ENCODE measurements at places on chromosomes 3 and 15. TPM values are rescaled to one million over a fixed set of nuclear protein-coding genes. Genes with fewer than 3 reads are reported as not detected.

DNA sequence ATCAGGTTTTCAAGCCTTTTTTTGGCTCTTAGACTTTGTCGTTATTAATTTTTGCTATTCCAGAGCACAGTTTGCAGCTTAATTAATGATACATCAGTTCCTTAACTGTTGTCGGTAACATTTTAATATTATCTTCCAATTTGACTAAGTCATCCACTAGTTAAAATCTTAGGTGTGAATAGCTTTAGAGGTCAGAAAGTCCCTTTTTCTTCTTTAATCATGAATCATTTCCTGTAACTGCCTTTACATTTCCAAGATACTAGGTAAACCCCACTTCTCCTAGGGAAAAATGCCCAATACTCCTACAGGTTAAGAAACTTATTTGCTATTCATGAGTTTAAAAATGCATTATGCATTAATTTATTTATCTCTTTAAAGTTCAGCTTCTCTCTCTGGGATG is 260.9 kb upstream of the CFAP20DC start:
- H3K27ac ChIP-seq: no peak overlapping the region
- no peaks in the 10 kb centered on the region for H3K4me1 ChIP-seq
- no peaks in the 10 kb centered on the region for H3K36me3 ChIP-seq
- H3K4me3 ChIP-seq: no peak overlapping the region
- no peaks in the 10 kb centered on the region for H3K27me3 ChIP-seq

GRCh38 chr3:25594007-25594502 is 70.7 kb downstream of the TOP2B start:
- no peak overlapping the region for H3K27ac ChIP-seq
- no peak for DNase-seq

DNA sequence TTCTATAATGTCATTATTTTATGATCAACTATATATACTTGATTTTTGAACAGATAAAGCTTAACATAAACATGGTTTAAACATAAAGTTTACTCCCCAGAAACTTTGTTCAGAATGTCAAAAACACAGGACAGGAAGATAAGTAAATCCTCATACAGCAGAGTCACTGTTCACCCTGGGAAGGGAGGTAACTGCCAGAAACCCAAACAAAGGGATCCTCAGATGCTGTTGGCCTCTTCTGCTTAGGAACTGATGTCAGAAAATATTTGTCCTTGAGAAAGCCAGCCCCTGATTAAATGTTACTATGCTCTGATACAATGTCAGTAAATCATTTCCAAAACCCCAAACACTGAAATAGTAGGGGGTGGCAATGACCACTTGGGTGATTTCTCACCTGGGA is 185.3 kb downstream of the TJP1 start:
- no peaks in the 10 kb centered on the region for H3K36me3 ChIP-seq
- H3K27me3 ChIP-seq: no peaks in the 10 kb centered on the region
- H3K4me1 ChIP-seq: no peaks in the 10 kb centered on the region

DNA sequence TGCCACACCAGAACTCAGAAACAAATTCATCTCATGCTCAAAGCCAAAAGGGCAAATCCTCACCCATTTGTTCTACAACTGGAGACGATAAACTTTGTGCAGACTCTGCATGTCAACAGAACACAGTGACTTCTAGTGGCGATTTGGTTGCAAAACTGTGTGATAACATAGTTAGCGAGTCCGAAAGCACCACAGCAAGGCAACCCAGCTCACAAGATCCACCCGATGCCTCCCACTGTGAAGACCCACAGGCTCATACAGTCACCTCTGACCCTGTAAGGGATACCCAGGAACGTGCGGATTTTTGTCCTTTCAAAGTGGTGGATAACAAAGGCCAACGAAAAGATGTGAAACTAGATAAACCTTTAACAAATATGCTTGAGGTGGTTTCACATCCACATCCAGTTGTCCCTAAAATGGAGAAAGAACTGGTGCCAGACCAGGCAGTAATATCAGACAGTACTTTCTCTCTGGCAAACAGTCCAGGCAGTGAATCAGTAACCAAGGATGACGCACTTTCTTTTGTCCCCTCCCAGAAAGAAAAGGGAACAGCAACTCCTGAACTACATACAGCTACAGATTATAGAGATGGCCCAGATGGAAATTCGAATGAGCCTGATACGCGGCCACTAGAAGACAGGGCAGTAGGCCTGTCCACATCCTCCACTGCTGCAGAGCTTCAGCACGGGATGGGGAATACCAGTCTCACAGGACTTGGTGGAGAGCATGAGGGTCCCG is 199.7 kb downstream of the AKAP13 start:
- peak; percentile 79 for DNase-seq
- no peaks in the 10 kb centered on the region for H3K36me3 ChIP-seq
- H3K27ac ChIP-seq: peak overlapping the region; percentile 91
- no peaks in the 10 kb centered on the region for H3K27me3 ChIP-seq
- peak overlapping the region; percentile 22 for H3K4me3 ChIP-seq
- peaks cover 13% of the 10 kb centered on the region for H3K4me1 ChIP-seq

GRCh38 chr15:87648278-87648677 is 608.3 kb downstream of the NTRK3 start:
- H3K27me3 ChIP-seq: no peaks in the 10 kb centered on the region
- no peaks in the 10 kb centered on the region for H3K36me3 ChIP-seq
- H3K27ac ChIP-seq: no peak overlapping the region
- DNase-seq: no peak

DNA sequence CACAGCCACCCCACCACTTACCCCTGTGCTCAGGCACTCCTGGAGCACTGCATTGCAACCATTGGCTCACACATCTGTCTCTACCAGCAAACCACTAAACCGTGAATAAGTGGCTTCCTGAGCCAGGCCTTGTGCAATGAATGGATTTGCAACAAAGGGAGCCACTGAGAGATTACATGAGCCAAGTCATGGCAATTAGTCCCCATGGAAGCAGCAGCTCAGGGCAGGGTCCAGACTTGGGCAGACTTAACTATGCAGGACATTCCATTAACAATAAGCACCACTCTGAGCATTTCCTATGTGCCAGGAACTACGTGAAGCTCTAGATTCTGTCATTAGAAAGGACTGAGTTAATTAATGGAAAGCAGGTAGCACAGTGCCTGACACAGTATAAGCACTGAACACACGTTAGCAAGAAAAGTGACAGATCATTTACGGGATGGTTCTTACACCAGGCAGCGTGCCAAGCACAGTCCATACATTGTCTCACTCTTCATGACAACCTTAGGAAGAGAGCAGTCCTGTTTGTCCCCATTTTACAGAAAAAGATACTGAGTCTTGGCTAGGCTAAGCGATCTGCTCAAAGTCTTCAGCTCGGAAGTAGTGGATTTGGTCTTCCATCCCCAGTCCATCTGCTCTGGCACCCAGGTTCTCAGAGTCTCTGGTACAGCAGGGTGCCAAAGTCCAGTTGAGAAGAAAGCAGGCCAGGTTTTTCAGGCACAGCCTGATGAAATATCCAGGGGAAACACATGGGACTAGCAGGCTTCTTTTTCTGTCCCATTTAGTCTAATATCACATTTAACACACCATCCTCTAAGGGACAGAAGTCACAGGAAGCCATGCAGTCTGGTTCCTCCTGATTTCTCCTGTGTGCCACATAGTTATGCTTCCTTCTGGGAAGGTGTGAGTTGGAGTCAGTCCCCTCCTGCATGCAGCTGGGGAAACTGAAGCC is 44.1 kb downstream of the LIPC start:
- no peak for DNase-seq
- no peak overlapping the region for H3K27ac ChIP-seq
- H3K27me3 ChIP-seq: no peaks in the 10 kb centered on the region
- no peaks in the 10 kb centered on the region for H3K36me3 ChIP-seq
- no peak overlapping the region for H3K4me3 ChIP-seq
- no peaks in the 10 kb centered on the region for H3K4me1 ChIP-seq

OR5K2 gene
- total RNA-seq: not detected

MME gene
- 1.4 TPM for total RNA-seq

All from colonic mucosa (tissue), 4 donors.